ENCODE measurements at places on chromosomes 2 and 18.

DNA sequence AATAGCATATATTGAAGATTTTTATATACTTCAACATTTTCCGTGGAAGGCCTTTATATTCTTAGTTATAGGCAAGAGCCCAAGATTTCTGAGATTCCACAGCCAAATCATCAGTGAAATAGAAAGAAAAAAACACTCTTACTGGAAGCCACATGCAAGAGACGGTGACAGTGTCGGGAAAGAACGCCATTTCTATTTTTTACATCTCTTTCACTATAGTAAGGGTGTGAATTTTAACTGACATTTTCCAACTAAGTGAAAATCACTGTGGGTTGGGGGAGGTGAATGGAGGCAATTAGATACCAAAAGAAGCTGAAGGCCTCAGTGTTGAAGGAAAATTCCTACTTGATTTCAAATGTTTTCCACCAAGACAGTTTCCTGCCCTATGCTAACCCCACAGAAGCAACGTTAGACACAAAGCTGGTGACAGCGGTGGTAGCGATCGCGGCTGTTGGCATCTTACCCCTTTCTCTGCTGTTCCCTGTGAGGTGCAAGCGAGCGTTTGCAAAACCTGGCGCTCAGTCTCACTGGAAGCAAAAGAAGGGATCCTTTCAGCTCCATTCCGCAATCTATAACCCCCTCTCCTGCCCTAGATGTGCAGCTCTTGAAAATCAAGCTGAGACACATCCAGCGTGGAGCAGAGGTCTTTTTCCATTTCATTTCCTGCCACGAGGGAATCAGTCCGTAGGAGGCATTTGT is 20.0 kb downstream of the ID2 start:
- no peak for DNase-seq

- no peak for DNase-seq
Observed at GRCh38 chr2:112273349-112273748, 2.0 kb upstream of the ZC3H6 start.

- DNase-seq = no peak
Observed at GRCh38 chr2:197838036-197838435, 33.6 kb downstream of the PLCL1 start.

DNA sequence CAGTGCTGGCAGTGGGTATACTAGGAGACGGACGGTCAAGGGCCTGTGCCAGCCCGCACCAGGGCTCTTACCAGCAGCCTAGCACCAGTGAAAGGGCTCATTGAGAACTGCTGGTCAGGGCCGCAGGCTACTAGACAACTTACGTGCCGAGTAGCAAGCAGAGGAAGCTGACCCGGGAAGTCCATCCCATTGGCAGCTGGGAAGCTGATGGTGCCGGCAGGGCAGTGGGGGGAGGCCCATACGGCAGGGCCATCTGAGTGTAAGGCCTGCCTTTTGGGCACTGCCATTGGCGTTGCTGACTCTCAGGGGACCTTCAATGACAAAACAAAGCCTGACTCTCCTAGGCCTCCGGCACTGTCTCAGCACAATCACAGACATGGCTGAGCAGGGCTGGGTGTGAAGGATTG is 20.6 kb downstream of the EFR3B start:
- DNase-seq = no peak

DNA sequence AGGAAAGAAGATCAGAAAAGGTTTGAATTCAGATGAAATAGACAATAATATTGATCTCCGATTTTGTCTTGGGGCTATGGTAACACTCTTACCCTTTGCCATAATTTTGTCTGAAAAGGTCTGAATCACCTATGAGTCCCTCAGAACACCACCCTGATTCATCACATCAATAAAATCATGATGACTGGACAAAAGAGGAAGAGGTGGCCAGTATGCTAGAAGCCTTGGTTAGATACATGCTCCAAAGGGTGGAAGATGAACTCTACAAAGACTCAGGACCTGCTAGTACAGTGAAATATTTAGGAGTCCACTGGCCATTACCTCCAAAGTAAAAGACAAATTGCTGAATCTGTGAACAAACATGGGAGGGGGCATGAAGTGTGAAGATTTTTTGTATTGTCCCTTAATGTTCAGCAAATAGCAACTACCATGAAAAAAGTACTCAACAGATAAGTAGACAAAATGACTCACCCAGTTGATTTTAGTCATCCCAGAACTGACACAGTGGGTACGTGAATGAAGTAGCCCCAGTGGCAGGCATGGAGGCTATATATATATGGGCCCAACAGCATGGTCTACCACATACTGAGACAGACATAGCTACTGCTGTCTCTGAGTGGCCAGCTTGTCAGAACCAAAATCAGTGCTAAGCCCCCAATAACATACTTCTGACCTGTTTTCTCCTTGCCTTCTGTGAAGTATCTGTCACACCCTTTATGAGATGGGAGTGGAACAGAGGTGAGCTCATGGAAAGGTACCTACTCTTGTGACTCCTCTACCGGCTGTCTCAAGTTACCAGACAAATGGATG is 36.5 kb upstream of the GLS start:
- DNase-seq = no peak

- peak; percentile 64 for DNase-seq
Observed at GRCh38 chr18:55415258-55415871, 172.6 kb downstream of the TCF4 start.

- DNase-seq = peak; percentile 74
Observed at GRCh38 chr2:221571551-221572218, 419 bp downstream of the EPHA4 start.

DNA sequence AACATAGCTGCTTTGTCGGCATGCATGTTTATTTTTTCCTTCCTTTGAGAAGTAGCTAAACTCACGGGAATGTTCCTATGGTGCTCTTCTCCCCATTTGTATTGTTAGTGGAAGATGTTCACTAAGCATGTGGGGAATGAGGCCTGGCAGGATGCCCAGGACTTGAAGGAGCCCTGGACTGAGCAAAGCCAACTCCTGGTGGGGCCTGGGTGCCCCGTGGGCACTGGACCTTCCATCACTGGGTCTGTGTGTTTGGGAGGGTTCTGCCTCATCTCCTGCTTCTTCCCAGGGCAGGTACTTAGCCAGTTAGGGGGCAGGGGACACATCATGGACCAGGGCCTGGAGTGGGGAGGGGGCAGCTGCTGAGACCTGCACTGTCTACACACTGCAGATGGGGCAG is 49.3 kb downstream of the ACAA2 start:
- DNase-seq = no peak

GRCh38 chr18:76494231-76495005 is 624 bp downstream of the ZNF516 start:
- DNase-seq = peak; percentile 14

DNA sequence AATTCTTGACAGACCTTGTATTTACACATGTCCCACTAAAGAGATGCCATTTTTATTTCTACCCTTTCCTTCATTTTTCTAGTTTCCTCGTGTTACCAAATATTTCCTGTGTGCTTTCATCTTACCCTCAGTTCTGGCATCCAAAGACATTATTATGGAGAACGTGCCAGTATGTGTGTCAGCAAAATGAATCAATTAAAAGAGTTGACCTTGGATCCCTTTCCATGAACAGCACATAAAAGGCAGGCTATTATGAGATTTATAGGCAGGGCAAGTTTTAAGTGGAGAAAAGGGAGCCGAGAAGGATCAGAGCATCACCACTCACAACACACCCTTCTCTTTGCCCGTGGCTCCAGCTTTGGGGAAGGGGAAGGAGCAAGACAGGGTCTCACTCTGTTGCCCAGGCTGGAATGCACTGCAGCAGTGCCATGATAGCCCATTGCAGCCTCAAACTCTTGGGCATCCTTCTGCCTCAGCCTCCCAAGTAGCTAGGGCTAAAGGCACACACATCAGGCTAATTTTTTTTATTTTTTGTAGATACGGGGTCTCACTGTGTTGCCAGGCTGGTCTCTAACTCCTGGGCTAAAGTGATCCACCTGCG is 149.9 kb downstream of the GFPT1 start:
- no peak for DNase-seq

- no peak for DNase-seq
Observed at GRCh38 chr18:75926811-75927210, 499.3 kb upstream of the SMIM21 start.

DNA sequence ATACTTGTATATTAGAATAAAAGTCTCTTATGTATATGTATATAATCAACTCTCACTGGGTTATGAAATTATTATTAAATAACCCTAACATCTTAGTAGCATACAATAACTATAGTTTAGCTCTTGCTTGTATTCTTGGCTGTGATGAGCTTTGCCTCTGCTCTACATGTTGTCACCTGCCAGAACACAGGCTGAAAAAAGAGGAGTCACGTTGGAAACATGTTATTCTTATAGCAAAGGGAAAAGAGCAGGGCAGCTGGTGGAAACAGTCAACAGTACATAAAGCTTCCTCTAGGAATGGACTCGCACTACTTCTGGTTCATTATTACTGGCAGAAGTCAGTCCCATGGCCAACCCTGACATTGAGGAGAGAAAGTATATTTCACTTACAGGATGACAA is 362.0 kb upstream of the KYNU start:
- DNase-seq = no peak

DNA sequence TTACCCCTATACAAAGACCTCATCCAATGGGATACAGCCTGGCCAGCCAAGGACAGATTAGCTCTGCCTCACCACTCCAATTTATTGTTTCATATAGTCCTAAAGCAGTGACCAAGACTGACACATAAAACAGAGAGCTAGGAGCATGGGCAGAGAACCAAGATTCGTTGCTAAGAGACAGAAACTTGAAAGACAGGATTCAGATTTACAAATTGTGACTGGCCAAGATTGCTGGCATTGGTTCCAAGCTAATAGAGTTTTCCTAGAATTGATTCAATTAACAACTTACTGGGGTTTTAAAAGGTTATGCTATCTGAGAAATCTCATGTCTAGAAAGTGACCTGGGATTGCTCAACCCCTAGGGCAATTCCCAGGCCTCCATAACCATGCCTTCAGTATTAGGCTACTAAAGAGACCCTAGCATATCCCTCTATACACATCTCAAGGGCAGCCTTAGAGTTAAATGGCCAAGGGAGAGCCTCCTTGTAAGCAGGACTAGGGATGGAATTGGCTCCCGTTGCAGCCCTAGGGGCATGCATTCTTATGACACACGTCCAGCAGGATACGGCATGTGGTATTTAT is 75.6 kb downstream of the ICOS start:
- DNase-seq = no peak

- DNase-seq = no peak
Observed at GRCh38 chr2:53177327-53177726, 590.3 kb upstream of the CHAC2 start.

GRCh38 chr2:55144922-55145820 is 86.9 kb downstream of the CLHC1 start:
- no peak for DNase-seq

Measured in Caco-2 (cell line).